ENCODE measurements at places on chromosomes 13 and 19. TPM values are rescaled to one million over a fixed set of nuclear protein-coding genes. Genes with fewer than 3 reads are reported as not detected.

GRCh38 chr19:32363632-32364031 is 18.2 kb downstream of the ZNF507 start:
- H3K36me3 ChIP-seq: peaks cover 64% of the 10 kb centered on the region
- peaks cover 17% of the 10 kb centered on the region for H3K4me1 ChIP-seq
- no peak overlapping the region for H3K27ac ChIP-seq
- no peaks in the 10 kb centered on the region for H3K27me3 ChIP-seq
- DNase-seq: no peak
- no peak overlapping the region for H3K4me3 ChIP-seq

DNA sequence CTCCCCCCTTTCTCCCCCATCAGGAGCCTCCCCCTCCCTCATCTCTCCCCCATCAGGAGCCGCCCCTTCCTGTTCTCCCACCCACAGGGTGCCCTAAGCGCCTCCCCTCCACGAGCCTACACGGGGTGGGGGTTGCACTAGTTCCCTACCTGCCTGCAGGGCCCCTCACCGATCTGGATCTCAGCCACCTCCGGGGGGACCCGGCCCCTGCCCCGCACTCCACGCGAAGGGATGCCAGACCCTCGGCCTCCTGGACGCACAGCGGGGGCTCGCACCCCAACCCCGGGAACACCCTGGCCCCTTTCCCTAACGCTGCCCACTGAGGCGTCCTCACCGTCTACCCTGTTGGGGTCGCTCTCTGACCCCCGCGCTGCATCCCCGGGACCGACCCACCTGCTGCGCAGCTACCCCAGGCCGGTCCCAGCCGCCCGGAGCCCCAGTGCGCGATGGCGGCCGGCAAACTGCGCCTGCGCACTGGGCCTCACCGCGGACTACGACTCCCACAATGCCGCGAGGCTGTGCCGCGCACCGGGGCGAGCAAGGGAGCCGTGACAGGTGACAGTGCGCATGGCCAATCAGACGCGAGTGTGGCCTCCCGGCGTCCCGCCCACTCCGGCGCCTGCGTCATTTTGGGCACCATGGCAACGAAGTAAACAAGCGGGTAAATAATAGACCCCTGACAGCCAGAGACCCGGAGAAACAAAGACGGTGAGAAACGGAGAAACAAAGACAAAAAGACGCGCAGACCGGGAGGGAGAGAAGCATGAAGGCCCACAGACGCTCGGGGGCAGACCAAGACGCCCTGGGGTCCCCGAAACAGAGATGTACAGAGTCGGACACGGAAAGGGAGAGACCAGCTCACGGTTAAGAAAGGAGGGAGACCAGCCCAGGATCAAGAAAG is at the start of gene ZSCAN18:
ZSCAN18 (minus strand) TSS at position 451 of the 901 bp plus-strand sequence. CDS start 7,964 bp downstream, outside the sequence.
- no peaks in the 10 kb centered on the region for H3K27me3 ChIP-seq
- peak within 1 kb of the TSS; percentile 99 for H3K4me3 ChIP-seq
- DNase-seq: peak; percentile 93
- no peaks in the 10 kb centered on the region for H3K4me1 ChIP-seq

GRCh38 chr19:1360818-1361461 is 22.8 kb upstream of the NDUFS7 start:
- H3K4me1 ChIP-seq: no peaks in the 10 kb centered on the region
- H3K4me3 ChIP-seq: peak overlapping the region; percentile 4
- peaks cover 62% of the 10 kb centered on the region for H3K36me3 ChIP-seq
- H3K27me3 ChIP-seq: no peaks in the 10 kb centered on the region
- peak; percentile 56 for DNase-seq

Gene YJEFN3
- 4.4 TPM for total RNA-seq

- H3K36me3 ChIP-seq: no peaks in the 10 kb centered on the region
- H3K4me1 ChIP-seq: no peaks in the 10 kb centered on the region
- no peak overlapping the region for H3K27ac ChIP-seq
- H3K27me3 ChIP-seq: no peaks in the 10 kb centered on the region
- DNase-seq: no peak
Observed at GRCh38 chr19:35592226-35592625, 6.3 kb downstream of the PMIS2 start.

Gene TUBB4A
- total RNA-seq: 1.6 TPM

DNA sequence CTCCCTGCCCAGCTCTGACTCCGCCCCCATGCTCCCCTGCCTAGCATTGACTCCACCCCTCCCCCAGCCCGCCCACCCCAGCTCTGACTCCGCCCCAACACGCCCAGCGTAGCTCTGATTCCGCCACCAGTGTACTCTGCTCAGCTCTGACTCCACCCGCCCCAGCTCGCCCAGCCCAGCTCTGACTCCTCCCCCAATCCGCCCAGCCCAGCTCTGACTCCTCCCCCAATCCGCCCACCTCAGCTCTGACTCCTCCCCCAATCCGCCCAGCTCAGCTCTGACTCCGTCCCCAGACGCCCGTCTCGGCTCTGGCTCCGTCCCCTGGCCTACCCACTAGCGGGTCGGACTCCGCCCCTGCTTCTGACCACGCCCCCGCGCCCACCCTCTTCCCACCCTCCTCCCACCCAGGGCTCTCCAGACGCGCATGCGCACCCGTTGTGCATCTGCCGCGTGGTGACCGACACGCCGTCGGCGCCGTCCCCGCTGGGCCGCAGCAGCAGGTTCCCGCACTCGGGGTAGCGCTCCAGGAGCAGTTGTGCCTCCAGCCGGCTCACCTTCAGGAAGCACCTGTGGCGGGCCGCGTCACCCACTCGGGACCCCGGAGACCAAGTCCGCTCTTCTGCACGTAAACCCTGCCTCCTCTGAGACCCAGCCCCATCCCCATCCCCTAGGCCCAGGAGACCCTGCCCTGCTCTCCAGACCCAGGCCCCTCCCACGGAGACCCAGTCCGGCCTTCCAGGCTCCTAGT is 10.2 kb downstream of the STAP2 start:
- DNase-seq: peak; percentile 97
- peaks cover 20% of the 10 kb centered on the region for H3K4me1 ChIP-seq
- H3K36me3 ChIP-seq: no peaks in the 10 kb centered on the region
- H3K4me3 ChIP-seq: peak overlapping the region; percentile 45
- H3K27me3 ChIP-seq: no peaks in the 10 kb centered on the region
- peak overlapping the region; percentile 65 for H3K27ac ChIP-seq

Gene KRTDAP
- not detected for total RNA-seq
